Left lung (tissue), 14 donors: ENCODE measurements at places on chromosomes 1 and 21. TPM values are rescaled to one million over a fixed set of nuclear protein-coding genes. Genes with fewer than 3 reads are reported as not detected.

- no peaks in the 10 kb centered on the region for H3K4me1 ChIP-seq
- no peaks in the 10 kb centered on the region for H3K27me3 ChIP-seq
- H3K36me3 ChIP-seq = no peaks in the 10 kb centered on the region
These were observed 41.2 kb upstream of the ZC3H12A start for GRCh38 chr1:37433171-37433570.

GRCh38 chr1:166947398-166948043 is 27.8 kb downstream of the ILDR2 start:
- peak; percentile 42 for DNase-seq
- H3K27me3 ChIP-seq = peaks cover 26% of the 10 kb centered on the region
- H3K4me1 ChIP-seq = peaks cover 3% of the 10 kb centered on the region
- H3K36me3 ChIP-seq = no peaks in the 10 kb centered on the region

OR2L13 gene
- total RNA-seq = not detected

DMRTA2 gene
- total RNA-seq = not detected

ESPN gene
- 1.2 TPM for total RNA-seq

RNU1-2 gene
- 3,444 TPM for total RNA-seq
